Activated T-helper 1 cell treated with Interleukin-2 at 50 U/mL for 16 hours (primary cell): ENCODE measurements at places on chromosomes 3 and 15.
A peak's percentile ranks its signal among the peaks of the same experiment; 100 is the strongest.

DNA sequence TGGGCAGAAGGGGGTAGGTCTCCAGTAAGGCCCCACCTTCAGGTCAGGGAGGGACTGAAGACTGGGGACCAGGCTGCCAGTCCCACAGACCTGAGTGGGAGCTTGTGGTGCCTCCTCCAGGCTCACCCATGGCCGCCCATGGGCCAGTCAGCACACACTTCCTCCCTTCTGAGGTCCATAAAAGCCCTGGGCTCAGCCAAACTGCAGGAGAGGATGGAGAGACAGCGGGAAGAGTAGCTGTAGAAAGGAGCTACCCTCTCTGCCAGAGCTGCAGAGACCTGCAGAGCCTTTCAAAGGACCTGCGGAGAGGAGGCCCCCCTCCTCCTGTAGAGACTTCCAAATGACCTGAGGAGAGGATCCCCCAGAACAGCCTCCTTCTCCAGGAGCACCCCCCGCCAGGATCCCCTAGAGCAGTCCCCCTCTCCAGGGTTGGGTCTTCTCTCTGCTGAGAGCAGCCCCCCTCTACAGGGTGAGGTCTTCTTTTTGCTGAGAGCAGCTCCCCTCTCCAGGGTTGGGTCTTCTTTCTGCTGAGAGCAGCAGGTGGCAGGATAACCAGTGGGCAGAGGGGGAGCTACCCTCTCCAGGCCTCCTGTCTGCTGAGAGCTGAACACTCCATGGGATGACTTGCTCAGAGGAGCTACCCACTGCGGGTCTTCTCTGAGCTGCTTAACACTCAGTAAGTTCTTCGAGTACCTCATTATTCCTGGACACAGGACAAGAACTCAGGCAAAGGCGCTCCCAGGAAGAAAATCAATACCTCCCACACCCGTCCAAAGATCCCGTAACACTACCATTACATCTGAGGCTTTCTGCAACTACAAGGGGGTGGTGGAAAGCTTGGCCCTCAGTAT, 5.0 kb upstream of the SKIC8 start:
- DNase-seq: no peak

GRCh38 chr15:22786868-22787698, 639 bp downstream of the NIPA1 start:
- DNase-seq: no peak

DNA sequence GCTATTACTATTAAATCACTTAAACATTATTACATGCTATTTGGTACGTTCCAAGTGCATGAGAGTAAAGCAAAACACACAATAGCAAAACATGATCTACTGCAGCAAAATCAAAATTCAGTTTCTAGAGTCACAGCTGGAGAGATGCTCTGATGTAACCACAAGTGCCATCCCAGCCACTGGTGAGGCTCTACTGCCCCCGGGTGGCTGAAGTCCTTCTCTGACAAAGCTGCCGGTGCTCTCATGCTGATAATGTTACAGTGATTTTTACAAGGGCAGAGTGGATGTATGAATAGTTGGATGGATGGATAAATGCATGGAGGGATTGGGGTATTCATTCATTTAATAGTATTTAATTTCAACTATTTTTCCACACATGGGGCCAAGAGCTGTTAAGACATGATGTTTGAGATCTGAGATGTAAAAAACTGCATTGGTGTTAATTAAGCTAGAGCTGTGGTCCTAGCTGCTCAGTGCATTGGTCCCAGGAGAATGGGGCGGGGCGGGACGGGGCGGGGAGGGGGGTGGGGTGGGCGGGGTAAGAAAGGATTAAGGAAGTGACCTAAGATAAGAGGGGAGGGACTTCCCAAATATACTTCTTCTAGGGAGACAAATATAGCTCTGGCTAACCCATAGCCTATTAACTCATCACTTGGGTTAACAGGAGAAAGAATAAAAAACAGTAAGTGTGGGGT, 5.3 kb upstream of the SPESP1 start:
- DNase-seq: peak; percentile 25

- no peak for DNase-seq
Measured at GRCh38 chr15:96346409-96346970, 16.0 kb downstream of the NR2F2 start.

GRCh38 chr3:136952292-136952691, 5.5 kb upstream of the IL20RB start:
- no peak for DNase-seq

DNA sequence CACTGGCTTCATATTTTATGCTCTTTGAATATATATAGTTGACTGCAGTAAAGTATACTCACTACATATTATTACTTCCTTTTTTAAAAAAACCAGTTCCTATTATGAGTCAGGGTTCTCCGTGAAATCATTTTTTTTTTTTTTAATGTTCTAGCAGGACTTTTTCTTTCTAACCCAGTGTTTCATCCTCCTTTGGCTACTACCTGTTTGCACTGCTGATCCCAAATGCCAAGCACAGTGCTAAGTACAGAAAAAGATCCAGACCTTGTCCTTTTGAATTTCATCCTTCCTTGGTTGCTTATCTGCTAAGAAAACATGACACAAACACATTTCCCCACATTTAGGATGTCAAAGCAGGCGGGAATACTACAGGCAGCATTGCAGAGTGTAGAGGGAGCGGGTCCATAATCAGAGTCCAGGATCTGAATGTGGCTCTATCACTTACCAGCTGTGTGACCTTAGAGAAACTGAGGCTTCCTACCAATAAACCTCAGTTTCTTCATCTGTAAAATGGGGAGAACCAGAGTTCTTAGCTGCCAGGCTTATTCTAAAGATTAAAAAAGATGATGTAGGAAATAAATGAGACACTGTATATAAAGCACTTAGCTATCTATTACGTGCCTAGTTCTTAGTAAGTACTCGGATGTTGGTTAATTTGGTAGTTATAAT, 37.2 kb upstream of the ANPEP start:
- no peak for DNase-seq

DNA sequence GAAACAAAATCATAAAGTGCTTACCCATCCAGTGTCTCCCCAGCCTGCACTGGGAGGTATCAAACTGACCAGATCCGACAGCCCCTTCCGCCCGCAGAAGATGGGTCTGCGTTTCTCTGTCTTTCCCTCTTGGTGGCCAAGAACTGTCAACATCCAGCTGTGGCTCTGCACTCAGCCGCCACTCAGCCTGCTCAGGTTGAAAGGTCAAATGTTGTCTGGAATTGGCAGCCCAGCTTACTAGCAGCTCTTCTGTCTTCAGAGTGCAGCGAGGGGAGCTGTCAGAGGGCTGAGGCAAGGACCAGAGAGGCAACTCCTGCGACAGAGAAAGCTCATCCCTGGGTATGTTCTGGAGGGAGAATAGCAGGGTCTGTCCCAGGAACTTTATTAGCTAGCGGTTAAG, 45.4 kb downstream of the GOLGA6L2 start:
- no peak for DNase-seq

GRCh38 chr3:43222590-43222989, 63.8 kb upstream of the SNRK start:
- no peak for DNase-seq

GRCh38 chr15:96409215-96410138, 79.0 kb downstream of the NR2F2 start:
- no peak for DNase-seq
